ENCODE measurements at places on chromosomes 5 and 9. TPM values are rescaled to one million over a fixed set of nuclear protein-coding genes. Genes with fewer than 3 reads are reported as not detected.

Gene PTGDS
- total RNA-seq: 40.7 TPM

Gene OR13D1
- not detected for total RNA-seq

Gene SHOC1
- not detected for total RNA-seq

Gene ZNF367
- 3.9 TPM for total RNA-seq

Gene SLC1A1
- 15.7 TPM for total RNA-seq

Gene PAIP1
- total RNA-seq: 87.1 TPM

Gene MINAR2
- total RNA-seq: not detected

Gene DPM2
- 13.0 TPM for total RNA-seq

Gene SIT1
- total RNA-seq: not detected

Gene ELP1
- 53.3 TPM for total RNA-seq

Gene PPP1R2B
- total RNA-seq: 0.11 TPM

Gene ARHGEF28
- 49.0 TPM for total RNA-seq

Gene GMCL2
- not detected for total RNA-seq

Gene LCN6
- total RNA-seq: not detected

Gene ORM2
- total RNA-seq: not detected

Gene CCNO
- 0.22 TPM for total RNA-seq

Gene NPR3
- 17.8 TPM for total RNA-seq

Gene ARL14EPL
- 0.89 TPM for total RNA-seq
